Aorta (tissue), 5 donors: ENCODE measurements at places on chromosomes 2 and 18. TPM values are rescaled to one million over a fixed set of nuclear protein-coding genes. Genes with fewer than 3 reads are reported as not detected.

DNA sequence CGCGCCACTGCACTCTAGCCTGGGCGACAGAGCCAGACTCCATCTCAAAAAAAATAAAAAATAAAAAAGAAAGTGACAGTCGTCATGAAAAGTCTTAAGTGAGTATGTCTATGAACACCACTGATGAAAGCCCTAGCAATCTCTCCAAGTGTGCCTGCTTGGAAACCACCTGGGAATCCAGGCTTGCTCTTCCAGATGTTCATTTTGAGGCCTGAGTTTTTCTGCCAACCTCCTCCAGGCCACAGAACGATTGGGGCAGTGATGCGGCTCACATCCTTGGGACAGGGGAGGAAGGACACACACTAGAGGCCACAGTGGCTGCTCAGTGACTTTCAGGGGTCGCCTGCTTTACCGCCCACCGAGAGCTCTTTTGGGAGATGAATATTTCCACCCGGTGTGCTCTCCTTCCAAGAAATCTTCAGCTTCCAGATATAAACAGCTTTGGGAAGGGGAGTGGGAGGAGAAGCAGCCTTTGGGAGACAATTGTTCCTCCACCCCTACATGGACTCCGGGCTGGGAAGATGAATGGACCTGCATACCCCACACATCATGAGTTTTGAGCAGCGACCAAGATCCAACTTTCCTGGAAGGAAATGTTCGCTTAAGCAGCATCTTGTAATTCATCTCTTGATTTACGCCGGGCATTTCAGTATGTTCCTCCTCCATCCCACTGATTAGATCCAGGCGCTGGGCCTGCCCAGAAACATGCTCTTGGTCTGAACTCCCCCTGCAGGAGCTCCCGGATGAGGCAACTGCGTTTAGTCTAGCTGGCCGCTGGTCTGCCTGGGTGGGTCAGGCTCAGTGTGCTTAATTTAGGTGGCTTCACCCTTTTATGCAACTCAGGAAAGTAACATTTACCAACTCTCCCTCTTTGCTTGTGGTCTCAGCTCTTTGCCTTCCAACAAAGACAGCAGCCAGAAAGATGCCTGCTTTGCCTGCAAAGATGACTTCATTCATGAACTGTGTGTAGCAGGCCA, 6.2 kb upstream of the ARMC9 start:
- peak; percentile 93 for DNase-seq

DNA sequence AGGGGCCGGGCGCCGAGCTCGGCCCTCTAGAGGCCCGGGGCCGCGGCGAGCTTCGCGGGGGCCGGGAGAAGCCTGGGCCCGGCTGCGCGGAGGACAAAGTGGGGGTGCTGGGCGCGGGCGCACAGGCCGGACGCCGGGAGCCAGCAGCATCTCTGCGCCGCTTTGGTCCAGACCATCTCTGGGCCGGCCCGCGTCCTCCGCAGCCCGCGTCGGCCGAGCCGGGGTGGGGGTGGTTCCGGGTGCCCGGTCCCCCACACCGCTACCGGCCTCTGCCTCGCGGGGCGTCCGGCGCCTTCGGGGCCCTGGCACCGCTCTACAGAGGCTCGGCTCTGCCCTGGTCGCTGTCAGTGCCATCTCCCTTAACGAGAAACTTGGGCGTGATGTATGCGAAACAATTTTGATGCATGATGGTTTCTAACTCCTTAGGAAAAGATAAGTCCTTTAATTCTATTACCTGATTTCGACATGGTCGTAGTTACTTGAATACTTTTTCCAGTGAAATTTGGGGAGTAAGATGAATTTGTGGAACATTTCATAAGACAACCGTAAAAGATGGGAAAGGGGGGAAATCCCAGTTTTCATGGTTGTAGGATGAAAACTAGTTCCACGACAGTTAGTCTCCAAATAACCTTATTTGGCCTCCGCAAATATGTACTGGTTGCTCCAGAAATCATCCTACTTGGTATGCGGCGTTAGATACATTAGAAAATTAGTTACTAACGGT, 562 bp downstream of the TWSG1 start:
- peak; percentile 84 for DNase-seq

DNA sequence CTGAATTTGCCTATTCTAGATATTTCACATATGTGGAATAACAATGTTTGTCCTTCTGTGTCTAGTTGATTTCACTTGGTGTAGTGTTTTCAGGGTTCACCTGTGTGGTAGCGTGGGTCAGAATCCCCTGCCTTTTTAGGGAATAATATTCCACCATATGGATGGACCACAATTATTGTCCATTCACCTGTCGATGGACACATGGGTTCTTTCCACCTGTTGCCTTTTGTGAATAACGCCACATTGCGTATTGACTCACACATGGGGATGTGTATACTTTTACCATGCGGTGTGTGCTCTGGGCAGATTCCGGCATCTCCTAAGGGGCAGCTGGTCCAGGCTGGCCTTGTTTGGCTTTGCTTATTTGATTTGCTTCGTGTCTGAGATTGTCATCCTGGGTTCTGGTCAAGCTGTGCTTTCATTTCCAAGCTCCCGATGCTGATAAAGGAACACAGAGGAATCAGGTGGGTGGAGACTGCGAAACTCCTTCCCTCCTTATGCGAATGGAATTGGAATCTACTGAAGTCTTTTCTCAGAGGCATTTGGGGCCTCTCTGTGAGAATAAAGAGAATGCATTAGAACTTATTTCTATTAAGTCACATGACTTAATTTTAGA, 18.9 kb upstream of the ALLC start:
- peak; percentile 5 for DNase-seq

Gene RFTN2
- 22.2 TPM for total RNA-seq

DNA sequence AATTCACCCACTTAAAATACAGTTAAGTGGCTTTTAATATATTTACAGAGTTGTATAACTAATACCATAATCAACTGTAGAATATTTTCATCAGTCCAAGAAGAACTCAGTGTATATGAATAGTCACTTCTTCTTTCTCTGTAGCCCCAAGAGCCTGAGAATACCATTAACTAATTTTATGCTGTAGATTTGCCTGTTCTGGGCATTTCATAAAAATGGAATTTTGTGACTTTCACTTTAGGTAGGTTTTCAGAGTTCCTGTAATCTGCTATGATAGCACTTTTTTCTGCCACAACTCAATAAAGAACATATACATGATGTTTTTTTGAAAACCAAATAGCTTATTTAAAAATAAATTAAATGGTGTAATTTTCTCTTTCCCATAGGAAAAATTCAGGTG, 57.6 kb downstream of the CCDC102B start:
- no peak for DNase-seq

DNA sequence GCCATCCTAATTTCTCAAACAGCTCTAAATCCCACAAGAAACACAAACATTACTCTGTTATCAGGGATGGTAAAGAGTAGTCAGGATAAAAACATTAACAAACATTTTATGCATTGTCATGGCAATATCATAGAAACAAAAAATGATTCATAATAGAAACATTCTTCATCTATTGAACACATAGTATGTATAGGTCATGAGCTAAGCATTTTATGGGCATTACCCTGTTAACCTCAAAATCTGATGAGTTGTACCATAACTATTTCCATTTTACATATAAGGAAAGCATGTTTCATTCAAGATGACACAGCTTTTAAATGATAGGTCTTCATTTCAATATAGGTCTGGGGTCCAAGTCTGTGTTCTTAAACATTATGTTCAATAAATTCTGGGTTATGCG, 344.9 kb downstream of the RND3 start:
- DNase-seq: no peak

GRCh38 chr2:67145851-67146250, 251.3 kb upstream of the ETAA1 start:
- DNase-seq: no peak

GRCh38 chr2:45675263-45675812, 23.9 kb downstream of the PRKCE start:
- DNase-seq: no peak

Gene CD8A
- 3.9 TPM for total RNA-seq

GRCh38 chr2:60312618-60313017, 240.8 kb downstream of the BCL11A start:
- DNase-seq: no peak

- DNase-seq: no peak
Measured at GRCh38 chr18:58911241-58911640, 46.6 kb downstream of the ZNF532 start.

DNA sequence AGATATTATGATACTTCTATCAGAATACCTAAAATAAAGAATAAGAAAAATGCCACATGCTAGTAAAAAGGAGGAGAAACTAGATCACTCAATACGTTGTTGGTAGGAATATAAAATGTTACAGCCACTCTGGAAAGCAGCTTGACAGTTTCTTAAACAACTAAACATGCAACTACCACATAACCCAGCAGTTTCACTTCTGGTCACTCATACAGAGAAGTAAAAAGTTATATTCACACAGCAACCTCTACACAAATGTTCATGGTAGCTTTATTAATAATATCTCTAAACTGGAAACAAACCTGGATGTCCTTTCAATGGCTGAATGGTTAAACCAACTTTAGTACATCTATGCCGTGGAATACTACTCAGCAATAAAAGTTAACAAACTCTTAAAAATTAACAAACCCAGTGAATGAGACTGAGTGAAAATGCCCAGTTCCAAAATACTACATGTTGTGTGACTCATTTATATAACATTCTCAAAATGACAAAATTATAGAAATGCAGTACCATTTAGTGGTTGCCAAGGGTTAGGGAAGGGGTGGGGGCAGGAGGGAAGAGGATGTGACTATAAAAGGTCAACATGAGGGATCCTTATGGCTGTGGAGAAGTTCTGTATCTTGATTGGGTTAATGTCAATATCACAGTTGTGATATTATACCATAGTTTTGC, 124.1 kb downstream of the MMADHC start:
- no peak for DNase-seq

DNA sequence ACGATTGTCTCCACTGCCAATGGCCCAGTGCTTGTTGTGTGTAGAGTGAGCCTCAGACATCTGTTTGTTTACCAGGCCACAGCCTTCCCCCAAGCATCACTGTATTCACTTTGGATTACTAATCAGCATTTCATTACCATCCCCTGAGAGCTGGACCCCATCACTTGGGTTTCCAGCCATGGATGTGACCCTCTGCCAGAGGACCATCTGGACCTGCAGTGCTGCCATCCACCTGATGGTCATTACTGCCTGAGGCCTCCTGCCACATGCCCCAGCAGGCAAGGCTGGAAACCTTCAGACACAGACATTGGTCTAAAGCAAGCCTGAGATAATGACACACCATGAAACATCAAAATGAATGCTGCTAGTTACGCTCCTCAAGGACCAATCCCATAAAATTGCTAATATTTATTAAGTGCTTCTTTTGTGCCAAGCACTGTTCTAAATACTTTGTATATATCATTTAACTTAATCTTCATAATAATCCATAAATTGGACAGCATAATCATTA, 2096.3 kb upstream of the CELF4 start:
- no peak for DNase-seq

- DNase-seq: no peak
Measured at GRCh38 chr2:385785-386184, 97.9 kb upstream of the ALKAL2 start.

Gene TGFA
- total RNA-seq: 2.5 TPM

DNA sequence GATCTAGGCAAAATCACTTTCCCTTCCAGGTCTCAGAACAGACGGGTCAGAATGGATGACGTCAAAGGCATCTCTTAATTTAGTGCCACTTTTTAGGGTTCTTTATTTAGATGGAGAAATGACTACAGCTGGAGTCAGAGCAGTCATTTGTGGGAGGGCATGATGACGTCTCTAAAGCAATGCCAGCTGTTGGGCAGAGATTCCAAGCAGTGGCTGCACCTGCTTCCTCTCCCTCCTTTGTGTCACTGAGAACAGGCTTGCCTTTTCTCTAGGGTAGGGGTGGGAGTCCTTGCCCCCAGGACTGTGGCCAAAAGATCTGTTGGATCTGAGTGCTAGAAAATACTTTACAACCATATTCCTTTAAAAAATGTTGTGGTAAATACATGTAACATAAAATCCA, 28.7 kb upstream of the SKOR2 start:
- no peak for DNase-seq

GRCh38 chr2:163748420-163748819, 12.6 kb upstream of the FIGN start:
- no peak for DNase-seq

DNA sequence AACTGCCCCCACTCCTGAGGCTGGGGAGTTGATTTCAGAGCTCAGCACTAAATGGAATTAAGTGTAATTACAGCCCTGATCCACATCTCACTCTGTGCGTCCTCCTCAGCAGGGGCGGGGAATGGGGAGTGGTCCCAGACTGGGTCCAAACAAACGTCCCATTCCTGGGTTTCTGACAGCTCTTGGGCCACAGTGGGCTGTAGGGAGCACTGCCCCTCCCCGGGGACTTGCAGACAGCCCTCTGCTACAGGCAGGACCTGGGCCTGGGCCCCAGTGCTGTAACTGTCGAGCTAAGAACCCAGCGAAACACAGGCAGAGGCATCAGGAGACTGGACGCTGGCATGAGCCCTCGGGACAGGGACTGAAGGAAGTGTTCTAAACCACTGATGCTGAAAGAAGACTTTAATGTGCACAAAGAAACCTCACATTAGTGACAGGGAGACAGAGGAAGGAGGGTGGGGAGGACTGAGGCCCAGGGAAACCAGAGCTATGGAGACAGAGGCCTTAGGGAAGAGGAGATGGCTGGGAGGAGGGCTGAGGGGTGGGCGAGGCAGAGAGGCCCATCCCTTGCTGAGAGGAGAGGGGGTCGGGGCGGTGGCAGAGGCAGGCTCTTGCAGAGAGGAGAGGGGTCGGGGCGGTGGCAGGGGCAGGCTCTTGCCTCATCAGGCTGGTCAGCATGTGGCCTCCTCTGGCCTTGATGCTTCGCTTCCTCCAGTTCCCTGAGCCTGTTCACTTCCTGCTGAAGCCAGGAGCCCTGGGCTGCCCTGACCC, 5.8 kb upstream of the SEMA4C start:
- DNase-seq: no peak

Gene ACTG2
- 1,843 TPM for total RNA-seq

GRCh38 chr2:63849381-63850203, 7.9 kb downstream of the UGP2 start:
- DNase-seq: no peak

- DNase-seq: no peak
Measured at GRCh38 chr2:9100080-9100876, 96.8 kb upstream of the MBOAT2 start.

DNA sequence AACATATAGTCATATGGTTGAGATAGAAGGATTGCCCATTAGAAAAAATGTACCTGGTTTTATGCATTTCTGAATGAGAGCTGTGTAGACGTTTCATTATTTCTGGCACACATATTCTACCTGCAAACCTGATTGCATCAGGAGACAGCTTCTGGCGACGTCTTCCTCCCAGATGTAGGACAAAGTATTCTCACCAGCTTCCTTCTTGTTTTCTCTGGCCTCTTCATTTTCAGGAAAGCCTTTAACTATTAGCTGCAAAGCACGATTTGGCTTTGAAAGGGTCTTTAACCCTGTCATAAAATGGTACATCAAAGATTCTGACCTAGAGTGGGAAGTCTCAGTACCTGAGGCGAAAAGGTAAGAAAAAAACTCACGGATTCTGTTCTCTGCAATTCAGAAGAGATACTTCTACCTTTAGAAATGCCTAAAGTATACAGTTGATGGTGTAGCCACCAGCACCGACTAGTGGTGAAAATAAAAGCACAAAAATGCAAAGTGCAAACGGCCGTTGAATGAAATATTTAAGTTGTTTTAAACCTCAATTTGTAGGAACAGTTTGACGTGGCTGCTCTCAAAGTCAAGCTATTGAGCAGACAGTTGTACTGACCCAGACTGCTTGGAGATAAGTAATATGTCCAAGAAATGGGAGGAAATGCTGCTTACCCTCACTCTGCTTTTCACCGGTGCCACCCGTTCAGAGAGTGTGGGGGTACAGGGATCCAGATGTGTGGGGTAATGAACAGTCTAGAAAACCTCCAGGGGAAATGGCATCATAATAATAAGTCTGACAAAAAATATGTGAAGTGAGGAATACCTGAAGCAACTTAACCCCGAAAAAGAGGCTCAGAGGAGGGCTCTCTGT, 20.2 kb downstream of the IL18RAP start:
- no peak for DNase-seq

Gene TSPYL6
- total RNA-seq: 0.12 TPM

Gene LPIN1
- total RNA-seq: 32.8 TPM
